ENCODE measurements at places on chromosomes 2 and 18. TPM values are rescaled to one million over a fixed set of nuclear protein-coding genes. Genes with fewer than 3 reads are reported as not detected.

Gene FAM110C
- total RNA-seq = under 0.01 TPM

Gene PLEKHM3
- total RNA-seq = 20.4 TPM

Gene NCKAP5
- 0.85 TPM for total RNA-seq

Gene TSPYL6
- total RNA-seq = not detected

Gene ATP6V1B1
- 1.1 TPM for total RNA-seq

Gene TRIM43
- total RNA-seq = not detected

Gene MYOM1
- total RNA-seq = 0.36 TPM

Gene BOK
- 20.3 TPM for total RNA-seq

Gene AKAIN1
- not detected for total RNA-seq

Gene KLHL41
- total RNA-seq = 0.97 TPM
